AG09319 (cell line): ENCODE measurements at places on chromosomes 4 and X.

DNA sequence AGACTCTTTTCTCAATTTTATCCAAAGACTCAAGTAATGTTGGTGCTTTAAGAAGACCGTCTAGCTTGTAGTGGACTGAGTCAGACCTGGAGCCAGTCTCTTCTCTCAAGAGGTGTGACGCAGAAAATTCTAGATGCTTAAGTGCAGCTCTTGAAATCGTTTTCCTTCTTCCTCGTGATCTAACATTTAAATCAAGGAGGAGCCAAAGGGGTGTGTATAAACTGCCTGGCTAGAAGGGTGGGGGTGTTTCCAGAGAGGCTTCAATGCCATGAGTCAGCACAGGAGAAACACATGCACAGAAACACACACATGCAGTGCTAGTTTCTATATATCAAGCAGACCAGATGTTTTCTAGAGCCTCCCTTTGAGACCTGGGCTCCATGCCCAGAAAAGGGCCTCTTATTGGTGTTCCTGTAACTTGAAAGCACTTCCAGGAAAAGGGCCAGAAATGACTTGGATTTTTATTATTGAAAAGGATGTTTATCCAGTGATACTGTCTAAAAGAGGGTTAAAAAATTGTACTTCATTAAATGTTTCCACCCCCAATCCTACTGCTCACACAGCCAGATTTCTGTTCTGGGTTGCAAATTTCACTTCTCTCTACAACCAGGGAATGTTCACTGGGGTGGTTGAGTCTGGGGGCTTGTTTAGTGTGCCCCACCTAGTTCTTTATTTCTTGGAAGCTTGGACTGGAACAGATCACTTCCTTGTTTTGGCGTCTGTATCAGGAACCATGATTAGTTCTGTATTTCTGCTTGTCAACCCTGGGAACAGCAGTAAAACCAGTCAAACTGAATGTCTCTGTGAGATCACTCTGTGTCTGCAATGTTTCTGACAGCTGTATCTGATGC is at the start of gene CLIC2:
CLIC2 (minus strand) TSS at position 129 of the 851 bp plus-strand sequence. CDS start 187 bp downstream, outside the sequence.
- DNase-seq, result peak; percentile 56

DNA sequence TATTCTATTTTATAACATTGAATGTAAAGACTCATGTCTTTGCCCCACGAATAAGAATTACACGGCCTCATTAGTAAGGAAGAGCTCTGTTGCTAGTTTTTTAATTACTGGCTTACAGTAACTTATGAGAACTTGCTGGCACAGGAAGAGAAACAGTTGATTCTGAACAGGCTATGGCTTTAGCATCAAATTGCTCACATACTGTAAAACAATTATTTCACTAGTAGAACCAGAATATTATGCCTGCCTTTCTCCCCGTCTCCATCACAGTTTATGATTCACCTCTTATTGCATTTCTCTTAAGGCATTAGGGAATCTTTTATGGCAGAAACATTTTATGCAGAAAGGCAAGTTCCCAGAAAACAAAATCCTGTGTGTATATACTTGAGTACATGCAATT is 126.1 kb downstream of the SPRY1 start:
- no peak for DNase-seq

DNA sequence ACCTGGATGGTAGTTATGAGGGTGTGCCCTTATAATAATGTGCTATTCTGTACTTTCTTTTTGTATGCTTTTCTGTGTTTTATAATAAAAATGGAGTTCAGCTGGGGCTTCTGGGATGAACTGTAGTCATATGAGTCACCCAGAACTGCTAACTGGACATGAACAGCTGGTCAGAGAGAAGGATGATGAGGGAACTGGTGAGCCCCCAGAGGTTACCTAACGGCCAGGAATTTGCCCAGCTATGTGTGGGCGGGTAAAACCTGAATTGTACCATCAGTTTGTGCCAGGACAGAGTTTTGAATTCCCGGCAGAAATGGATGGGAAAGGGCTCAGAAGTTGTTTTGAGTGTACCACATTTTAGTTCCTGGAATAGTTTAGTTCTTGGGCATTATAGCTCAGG is 138.0 kb upstream of the USP9X start:
- DNase-seq, result no peak

- no peak for DNase-seq
Measured at GRCh38 chr4:39631700-39632079, 7.0 kb downstream of the SMIM14 start.

DNA sequence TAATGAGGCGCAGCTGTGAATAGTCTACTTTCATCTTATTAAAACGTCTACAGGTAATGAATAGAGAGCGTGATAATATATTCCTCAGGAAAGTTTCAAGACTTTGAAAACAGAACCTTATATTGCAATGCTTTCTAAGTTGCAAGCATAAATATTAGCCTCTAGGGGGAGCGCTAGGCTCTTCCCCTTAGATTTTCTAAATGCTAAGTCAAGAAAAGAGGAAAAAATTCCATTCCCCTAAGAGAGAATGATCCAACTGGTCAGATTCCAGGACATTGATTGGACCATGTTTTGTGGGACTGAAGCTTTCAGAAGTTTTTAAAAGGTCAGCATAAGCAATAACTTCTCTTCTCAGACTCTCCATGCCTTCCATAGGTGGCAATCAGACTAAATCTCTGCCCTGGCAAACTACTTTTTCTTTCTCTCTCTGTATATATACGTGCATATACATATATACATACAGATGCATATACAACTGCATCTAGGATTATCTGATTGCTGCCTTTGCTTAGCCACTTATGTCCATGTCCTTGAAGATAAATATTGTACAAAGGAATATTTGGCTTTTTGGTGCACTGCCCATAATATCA is 492.9 kb downstream of the INPP4B start:
- peak; percentile 63 for DNase-seq

DNA sequence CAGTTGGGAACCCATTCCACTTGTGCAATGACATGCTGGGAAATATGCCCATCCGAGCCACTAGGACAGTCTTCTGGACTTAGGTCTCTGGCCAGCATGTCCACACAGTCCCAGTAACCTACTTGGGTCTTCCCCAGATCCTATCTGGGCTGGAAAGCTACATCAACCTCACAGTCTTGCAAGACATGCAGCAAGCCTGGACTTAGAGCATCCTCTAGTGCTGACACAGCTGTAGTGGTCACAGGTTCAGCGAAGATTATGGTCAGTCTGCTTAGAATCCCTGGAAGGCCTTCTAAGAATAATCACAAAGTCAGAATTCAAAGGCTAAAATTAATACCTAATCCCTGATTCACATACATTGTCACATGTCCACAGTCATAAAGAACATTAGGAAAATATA is 842.7 kb downstream of the STPG2 start:
- DNase-seq, result no peak

DNA sequence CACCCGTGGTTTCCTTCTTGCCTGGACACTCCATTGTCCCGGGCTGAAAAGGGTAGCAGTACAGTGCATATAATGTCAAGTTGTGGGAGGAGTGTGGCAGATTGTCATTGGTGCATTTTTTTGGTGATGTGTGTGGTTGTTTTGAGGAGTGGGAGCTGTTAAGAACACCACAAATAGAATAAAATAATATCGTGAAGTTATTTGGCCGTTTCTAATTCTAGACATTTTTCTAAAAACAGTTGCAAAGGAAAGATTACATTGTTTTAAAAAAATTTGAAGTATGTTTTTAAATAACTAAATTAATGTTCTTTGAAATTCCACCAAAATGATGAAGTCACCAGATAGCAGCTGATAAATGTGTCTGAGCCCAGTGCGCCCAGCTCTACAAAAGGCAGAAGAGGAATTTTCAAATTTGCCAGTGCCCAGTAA is 1.3 kb downstream of the PKD2 start:
- DNase-seq, result no peak

- DNase-seq, result no peak
Measured at GRCh38 chrX:112025753-112026152, 56.8 kb downstream of the TRPC5 start.

- no peak for DNase-seq
Measured at GRCh38 chr4:8536467-8536866, 43.7 kb upstream of the GPR78 start.

DNA sequence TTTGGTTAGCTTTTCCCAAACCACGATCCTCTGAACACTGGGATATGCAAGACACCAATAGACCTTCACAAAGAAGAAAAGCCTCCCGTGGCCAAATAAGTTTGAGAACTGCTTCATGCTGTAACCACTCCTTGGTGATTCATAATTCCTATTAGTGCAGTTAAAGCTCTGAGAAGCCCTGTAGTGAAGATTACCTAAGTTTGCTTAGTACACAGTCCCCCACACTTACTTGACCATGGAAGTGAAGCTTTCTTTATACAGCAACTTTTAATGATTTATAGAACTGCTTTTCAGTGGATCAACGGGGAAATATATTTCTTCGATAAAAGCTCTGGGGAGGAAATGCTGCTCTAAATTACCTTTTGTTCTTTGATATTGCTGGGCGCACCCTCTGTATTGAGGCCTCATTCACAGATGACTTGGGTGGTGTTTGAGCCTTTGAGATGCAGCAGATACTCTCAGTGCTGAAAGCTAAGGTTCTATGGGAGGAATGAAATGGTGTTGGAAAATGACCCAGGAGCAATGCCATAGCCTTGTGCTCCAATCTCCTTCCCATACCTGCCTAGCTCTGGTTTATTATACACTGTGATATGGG is 67.4 kb downstream of the CBLL2 start:
- no peak for DNase-seq

DNA sequence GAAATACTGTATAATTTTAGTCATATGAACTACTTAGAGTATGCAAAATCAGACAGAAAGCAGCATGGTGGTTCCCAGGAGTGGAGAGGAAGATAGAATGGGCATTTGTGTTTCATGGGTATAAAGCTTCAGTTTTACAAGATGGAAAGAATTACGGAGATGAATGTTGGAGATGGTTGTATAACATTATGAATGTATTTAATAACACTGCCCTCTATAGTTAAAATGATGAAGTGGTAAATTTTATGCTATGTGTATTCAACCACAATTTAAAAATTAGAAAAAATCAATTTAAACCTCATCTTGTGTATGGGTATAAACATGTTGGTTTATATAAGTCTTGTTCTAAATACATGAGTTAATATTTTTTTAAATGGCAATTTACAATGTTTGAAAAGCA is 521.1 kb downstream of the FSTL5 start:
- no peak for DNase-seq

DNA sequence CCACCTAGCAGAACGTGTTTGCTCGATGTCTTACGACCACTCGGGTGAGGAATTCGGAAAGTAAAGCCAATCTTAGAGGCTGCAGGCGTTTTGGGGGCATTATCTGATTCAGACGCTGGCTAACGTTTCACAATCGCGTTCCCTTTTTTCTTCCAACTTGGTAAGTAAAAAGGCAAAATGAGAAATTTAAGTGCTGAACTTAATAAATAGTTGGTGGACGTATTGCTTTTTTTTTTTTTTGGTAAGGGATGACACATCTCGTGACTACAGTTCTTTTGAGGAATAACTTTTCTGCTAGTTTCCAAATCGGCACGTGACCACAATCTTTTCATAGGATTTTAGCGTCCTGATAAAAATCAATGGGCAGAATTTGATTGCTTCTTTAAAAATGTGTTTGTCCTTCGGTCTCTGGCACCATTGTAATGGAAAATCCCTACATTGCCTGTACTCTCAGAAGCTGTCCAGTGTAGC is 848 bp downstream of the RAB9A start:
- no peak for DNase-seq

GRCh38 chr4:17934286-17934685 is 87.3 kb downstream of the LCORL start:
- DNase-seq, result no peak

GRCh38 chr4:97038146-97038516 is 1105.1 kb downstream of the STPG2 start:
- no peak for DNase-seq

GRCh38 chrX:12973561-12974304 is 1.2 kb upstream of the TMSB4X start:
- no peak for DNase-seq

- DNase-seq, result peak; percentile 79
Measured at GRCh38 chrX:3522101-3522650, 175.7 kb upstream of the MXRA5 start.

DNA sequence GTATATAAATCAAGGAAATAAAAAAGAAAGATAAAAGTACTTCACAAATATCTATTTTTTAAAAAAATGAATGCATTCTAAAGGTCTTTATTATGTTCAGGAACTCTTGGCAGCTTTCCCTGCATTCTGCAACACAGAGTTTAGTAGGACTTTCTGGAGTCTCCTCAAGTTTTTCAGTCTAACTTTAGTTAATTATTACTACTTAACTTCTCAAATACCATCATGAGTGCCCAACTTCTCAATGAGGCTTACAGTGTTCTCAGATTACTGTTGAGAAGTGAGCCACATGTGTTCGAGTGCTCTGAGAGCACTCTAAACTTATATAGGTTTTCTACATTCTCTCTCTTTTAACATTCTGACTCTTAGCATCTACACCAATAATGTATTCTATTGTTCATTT is 1852.9 kb upstream of the PCDH10 start:
- DNase-seq, result no peak

DNA sequence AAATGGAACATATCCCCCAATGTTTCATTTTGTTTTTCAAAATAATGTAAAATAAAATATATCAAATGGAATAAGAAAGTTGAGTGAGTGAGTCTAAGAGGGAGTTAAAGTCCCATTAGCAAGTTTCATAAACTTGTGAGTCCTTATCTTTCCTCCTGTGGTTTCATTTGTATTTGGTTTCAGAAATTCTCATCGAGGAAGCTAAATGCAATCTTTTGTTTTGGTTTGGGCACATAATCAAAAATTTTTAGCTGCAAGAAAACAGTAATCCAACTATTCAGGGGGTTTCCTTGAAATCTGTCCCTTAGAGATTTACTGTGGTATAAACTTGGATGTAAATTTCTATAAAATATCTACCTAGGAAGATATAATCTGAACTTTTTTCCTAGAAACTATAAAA is 124.2 kb downstream of the CAMK2D start:
- DNase-seq, result peak; percentile 24

GRCh38 chr4:105387466-105387865 is 86.4 kb downstream of the PPA2 start:
- DNase-seq, result peak; percentile 57

DNA sequence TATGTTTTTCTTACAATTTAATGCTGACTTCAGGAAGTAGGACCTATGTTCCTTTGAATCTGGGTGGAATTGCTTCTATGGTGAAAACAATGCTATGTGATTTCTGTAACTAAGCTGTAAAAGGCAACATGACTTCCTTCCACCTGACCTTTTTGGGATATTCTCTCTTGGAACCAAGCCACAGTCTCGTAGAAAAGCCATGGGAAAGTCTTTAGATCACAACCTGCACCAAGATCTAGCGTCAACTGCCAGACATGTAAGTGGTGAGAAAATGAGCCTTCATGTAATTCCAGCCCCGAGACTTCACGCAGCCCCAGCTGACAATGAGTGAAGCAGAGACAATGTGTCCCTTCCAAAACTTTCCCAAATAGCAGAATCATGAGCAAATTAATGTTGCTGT is 297.0 kb upstream of the DCAF8L1 start:
- DNase-seq, result no peak

- DNase-seq, result no peak
Measured at GRCh38 chr4:38181286-38181685, 221.1 kb downstream of the PTTG2 start.

DNA sequence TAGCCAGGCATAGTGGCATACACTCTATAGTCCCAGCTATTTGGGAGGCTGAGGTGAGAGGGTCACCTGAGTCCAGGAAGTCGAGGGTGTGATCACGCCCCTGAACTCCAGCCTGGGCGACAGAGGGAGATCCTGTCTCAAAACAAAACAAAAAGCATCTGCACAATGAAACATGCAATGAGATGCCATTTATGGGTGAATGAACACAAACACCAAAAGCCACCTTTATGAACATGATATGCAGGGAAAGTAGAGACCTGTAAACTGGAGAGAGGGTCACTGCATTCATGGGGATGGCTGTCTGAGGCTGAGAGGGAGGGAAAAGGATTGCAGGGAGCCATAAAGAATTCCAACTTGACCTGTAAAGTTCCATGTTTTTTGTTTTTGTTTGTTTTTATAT is 70.7 kb downstream of the EVC start:
- no peak for DNase-seq
